ENCODE measurements at places on chromosomes 5 and 9.

GRCh38 chr5:57774439-57774838 lies 291.8 kb upstream of the ACTBL2 start:
- DNase-seq = no peak

GRCh38 chr9:92328225-92328624 lies 2.5 kb downstream of the CENPP start:
- DNase-seq = peak; percentile 16

GRCh38 chr9:2427120-2427891 lies 194.3 kb upstream of the VLDLR start:
- no peak for DNase-seq

GRCh38 chr5:14574891-14575508 lies 6.6 kb upstream of the OTULINL start:
- no peak for DNase-seq

- DNase-seq = no peak
Observed at GRCh38 chr5:159161361-159162214, 47.8 kb downstream of the RNF145 start.

DNA sequence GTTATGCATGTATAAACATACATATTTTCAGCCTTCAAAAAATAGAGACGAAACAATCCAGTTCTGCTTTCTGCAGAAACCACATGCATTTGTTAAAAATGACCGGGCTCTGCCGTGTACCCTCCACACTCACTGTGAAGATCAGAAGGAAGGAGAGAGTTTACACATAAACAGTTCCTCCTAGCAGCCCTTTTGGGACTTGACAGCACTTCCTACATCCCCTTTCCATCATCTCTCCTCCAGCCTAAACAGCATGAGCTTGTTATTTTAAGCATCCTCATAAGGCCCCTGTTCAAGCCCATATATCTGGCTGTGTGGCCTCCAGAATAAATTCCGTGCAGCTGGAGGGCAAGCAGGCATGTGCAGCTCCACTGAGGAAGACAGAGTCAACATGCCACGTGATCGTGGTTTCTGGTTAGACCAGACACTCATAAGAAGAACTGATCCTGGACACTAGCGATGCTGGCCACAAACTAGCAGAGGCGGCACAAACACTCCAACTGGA lies 42.2 kb downstream of the NIPAL4 start:
- no peak for DNase-seq

DNA sequence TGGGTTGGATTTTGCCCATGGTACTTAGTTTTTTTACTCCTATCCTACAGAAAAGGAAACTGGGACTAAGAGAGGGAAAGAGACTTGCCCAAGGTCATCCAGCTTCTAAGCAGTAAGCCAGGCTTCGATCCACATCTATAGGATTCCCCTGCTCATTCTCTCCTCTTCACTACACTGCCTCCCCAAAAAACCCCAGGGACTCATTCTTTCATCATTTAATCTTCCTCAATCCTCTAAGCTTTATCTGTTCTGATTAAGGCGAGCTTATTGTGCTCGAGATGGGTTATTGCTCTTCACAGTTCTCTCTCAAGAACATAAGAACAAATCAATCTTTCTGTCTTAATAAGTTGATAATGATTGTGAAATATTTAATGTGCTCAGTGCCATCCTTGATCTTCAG lies 511.1 kb upstream of the BRINP1 start:
- no peak for DNase-seq

DNA sequence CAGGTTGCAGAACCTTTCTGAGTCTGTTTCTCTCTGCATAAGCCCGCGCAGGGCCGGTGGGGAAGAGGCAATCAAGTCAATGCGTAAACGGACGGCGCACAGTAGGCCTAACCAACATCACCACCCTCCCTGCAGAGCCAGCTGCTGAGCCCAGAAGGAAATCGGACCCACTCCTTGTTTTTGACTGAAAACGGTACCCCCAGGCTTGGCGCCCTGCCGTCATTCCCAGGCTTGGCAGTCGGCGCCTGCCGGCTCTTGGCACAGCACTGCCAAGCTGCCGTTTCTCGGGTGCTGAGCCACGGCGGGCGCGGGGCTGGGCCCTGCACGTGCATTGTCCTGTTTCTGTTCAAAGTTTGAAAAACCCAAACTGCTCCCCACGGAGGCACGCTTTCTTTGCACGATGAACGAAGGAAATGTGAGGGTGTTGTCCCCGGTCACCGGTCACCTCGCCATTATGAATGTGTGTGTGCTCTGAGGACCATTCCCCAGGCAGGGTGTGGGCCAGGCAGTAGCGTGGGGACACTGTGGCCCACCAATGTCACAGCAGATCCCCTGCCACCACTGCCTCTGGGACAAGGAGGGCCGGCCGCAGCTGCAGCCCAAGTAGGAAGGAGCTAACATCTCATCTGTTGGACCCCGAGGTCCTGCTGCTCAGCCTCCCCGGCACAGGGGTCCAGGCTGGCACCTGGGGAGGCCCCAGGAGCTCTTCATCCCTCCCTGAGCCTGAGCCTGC lies 20.1 kb downstream of the FIBCD1 start:
- no peak for DNase-seq

- DNase-seq = no peak
Observed at GRCh38 chr9:79577969-79578723, 6.4 kb downstream of the TLE4 start.

DNA sequence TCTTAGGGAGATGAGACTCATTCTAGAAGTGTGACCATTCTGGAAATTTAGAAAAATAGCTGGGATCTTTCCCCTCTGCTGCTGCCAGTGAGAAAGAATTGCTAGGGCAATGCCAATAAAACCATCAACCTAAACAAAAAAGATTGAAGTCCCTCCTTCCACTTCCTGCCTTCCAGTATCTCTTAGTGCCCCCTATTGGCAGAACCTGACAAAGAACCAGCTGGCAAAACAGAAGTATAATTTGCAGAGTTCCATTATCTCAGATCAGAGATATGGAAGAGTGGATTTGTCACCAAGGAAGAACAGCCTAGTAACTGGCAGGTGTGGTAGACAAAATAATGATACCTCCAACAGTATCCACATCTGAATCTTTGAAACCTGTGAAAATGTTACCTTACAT lies 13.8 kb upstream of the PLCXD3 start:
- DNase-seq = no peak

Measured in CD4-positive, CD25-positive, alpha-beta regulatory T cell (primary cell).